ENCODE measurements at places on chromosomes 4 and X.

GRCh38 chr4:95536650-95537049 is 12.1 kb downstream of the UNC5C start:
- H3K36me3 ChIP-seq, result no peaks in the 10 kb centered on the region
- H3K27ac ChIP-seq, result no peak overlapping the region
- no peak overlapping the region for H3K4me3 ChIP-seq
- H3K4me1 ChIP-seq, result peaks cover 8% of the 10 kb centered on the region

GRCh38 chr4:164716901-164717300 is 37.0 kb upstream of the SMIM31 start:
- no peak overlapping the region for H3K27ac ChIP-seq
- H3K4me3 ChIP-seq, result no peak overlapping the region
- peak; percentile 16 for DNase-seq
- H3K27me3 ChIP-seq, result no peaks in the 10 kb centered on the region
- H3K36me3 ChIP-seq, result no peaks in the 10 kb centered on the region
- no peaks in the 10 kb centered on the region for H3K4me1 ChIP-seq

GRCh38 chr4:172055046-172055445 is 241.8 kb downstream of the GALNTL6 start:
- H3K27ac ChIP-seq, result no peak overlapping the region
- H3K4me3 ChIP-seq, result no peak overlapping the region
- H3K4me1 ChIP-seq, result no peaks in the 10 kb centered on the region
- H3K27me3 ChIP-seq, result no peaks in the 10 kb centered on the region

DNA sequence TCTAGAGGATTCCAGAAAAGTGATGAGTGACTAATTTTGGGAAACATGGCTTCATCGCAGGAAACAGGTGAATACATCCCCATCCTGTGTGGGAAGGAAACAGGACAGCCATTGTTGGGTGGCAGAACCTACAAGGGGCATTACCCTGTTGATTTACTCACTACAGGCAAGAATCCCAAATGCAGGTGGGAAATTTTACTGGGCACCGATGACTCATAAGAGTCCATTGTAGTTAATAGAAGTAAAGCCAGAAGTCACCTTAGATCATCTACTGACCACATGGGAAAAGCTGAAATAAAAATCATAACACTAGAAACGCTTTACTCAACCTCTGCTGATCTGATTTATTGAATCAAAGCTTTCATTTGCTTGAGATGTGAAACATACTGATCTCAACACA is 136.4 kb downstream of the TRIML1 start:
- no peak for DNase-seq
- H3K36me3 ChIP-seq, result no peaks in the 10 kb centered on the region
- no peak overlapping the region for H3K27ac ChIP-seq
- H3K4me1 ChIP-seq, result no peaks in the 10 kb centered on the region
- no peaks in the 10 kb centered on the region for H3K27me3 ChIP-seq

- H3K36me3 ChIP-seq, result no peaks in the 10 kb centered on the region
- no peaks in the 10 kb centered on the region for H3K4me1 ChIP-seq
- no peak overlapping the region for H3K27ac ChIP-seq
- peaks cover 7% of the 10 kb centered on the region for H3K27me3 ChIP-seq
- H3K4me3 ChIP-seq, result no peak overlapping the region
Measured at GRCh38 chrX:45794323-45794994, 593.8 kb upstream of the DIPK2B start.

DNA sequence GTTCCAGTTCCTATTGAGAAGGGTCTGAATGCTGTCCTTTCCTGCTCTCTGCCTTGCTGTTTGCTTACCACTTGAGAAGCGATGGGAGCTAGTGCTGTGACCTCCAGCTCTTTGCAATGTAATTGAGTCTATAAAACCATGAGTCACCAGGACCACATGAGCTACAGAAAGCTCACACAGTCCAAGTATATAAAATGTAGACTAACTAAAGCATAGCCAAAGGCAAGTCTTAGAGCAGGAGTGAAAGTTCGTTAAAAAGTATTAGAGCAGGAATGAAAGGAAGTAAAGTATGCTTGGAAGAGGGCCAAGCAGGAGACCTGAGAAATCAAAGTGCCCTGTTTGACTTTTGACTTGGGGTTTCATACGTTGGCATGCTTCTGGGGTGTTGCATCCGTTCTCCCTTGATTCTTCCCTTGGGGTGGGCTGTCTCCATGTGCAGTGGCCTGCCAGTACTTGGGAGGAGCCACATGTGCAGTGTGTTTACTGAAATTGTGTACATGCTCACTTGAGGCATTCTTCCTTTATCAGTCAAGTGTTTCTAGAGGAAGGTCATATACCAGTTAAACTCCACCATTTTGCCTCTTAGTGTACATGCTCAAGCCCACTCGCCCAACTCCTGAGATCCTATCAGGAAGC is 71.3 kb upstream of the KIT start:
- H3K27ac ChIP-seq, result no peak overlapping the region
- H3K27me3 ChIP-seq, result no peaks in the 10 kb centered on the region
- H3K4me1 ChIP-seq, result no peaks in the 10 kb centered on the region
- no peaks in the 10 kb centered on the region for H3K36me3 ChIP-seq
- DNase-seq, result no peak

GRCh38 chr4:52507774-52508173 is 151.3 kb downstream of the USP46 start:
- H3K27ac ChIP-seq, result no peak overlapping the region
- H3K4me3 ChIP-seq, result no peak overlapping the region
- no peaks in the 10 kb centered on the region for H3K4me1 ChIP-seq

DNA sequence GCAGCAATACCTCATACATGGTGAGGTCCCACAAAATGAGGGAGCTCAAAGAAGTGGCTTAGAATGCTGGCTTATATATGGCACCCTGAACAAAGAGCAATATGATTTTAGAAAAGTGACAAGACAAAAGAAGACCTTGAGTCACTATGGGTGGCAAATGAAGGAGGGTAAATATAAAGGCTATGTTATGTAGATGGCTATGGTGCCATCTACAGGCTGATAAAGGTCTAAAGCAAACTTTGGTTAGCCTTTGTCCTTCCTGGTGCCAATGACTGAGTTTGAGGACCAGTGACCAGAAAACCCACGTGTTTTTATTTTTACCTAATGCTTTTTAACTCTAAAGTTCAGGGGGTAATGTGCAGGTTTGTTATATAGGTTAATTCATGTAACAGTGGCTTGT is 151.8 kb downstream of the CCNG2 start:
- H3K4me3 ChIP-seq, result no peak overlapping the region
- H3K36me3 ChIP-seq, result no peaks in the 10 kb centered on the region
- H3K27ac ChIP-seq, result no peak overlapping the region

- H3K36me3 ChIP-seq, result no peaks in the 10 kb centered on the region
- no peaks in the 10 kb centered on the region for H3K27me3 ChIP-seq
- H3K4me1 ChIP-seq, result no peaks in the 10 kb centered on the region
- no peak overlapping the region for H3K4me3 ChIP-seq
- H3K27ac ChIP-seq, result no peak overlapping the region
Measured at GRCh38 chrX:76433219-76433618, 5.7 kb downstream of the MAGEE1 start.

Measured in common myeloid progenitor, CD34-positive (primary cell).